Activated CD8-positive, alpha-beta memory T cell treated with anti-CD3 and anti-CD28 coated beads, Interleukin-2, amount 50 U/mL, for 48 hours (primary cell): ENCODE measurements at places on chromosomes 2 and 18.

DNA sequence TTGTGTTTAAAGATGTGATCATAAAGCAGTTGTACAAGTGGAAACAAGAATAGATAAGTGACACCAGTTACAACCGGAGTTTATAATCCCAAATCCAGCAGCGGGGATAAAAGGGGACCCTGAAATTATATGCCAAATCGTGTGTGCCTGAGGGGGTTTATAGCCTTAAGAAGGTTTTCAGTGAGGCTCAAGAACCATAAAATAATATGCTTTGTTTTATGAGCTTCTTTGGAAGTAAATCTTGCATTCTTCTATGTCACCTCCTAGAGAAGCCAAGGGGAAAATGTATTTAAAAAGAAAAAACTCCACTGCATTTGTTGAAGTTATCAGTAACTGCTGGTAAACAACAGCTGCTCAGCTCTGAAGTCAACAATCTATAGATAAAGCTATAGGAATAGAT lies 25.8 kb upstream of the MAP3K20 start:
- no peak for DNase-seq

GRCh38 chr18:72652990-72653593 lies 109.0 kb upstream of the CBLN2 start:
- DNase-seq, result no peak

GRCh38 chr2:16392647-16393499 lies 272.8 kb downstream of the CYRIA start:
- no peak for DNase-seq

DNA sequence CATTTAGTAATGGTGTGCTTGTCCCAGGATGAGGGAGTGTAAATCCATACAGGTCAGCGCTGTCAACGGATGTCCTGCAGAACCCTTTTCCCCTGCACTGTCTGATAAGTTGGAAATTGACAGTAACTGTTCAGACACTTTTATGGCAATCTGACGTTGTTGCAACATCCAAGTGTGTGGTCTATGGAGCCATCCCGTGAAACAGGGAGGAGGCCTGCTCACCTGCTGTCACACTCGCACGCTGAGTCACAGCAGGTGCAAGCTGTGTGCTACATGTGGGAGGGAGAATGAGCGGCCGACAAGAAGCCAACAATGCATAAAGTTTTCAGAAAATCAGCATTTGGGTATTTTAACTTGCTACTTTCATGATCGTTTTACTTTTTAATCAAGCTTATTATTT lies 43.7 kb upstream of the RMDN2 start:
- no peak for DNase-seq

- DNase-seq, result no peak
These were observed 16.7 kb upstream of the GLS start for GRCh38 chr2:190863946-190864345.

DNA sequence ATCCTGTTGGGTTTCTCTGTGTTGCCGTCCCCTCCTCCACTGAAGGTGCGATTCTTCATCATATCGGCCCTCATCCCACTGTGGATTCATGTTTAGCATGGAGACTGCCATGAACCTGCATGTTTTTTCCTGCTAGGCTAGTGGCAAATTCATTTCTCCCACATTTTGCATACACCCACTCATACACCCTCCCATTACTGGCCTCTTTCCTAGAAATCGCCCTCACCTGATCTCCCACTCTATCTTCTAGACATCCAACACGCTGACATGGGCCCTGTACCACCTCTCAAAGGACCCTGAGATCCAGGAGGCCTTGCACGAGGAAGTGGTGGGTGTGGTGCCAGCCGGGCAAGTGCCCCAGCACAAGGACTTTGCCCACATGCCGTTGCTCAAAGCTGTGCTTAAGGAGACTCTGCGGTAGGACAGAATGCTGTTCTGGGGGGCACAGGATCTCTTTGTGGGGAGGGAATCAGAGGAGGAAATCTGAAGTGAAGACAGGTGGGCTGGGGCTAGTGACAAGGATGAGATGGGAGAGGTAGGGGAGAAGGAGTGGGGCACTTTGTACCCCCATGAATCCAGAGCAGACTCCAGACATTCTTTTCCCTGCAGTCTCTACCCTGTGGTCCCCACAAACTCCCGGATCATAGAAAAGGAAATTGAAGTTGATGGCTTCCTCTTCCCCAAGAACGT lies 17.7 kb downstream of the PRKAG3 start:
- no peak for DNase-seq

- no peak for DNase-seq
These were observed 29.5 kb downstream of the COL5A2 start for GRCh38 chr2:189150033-189150432.

DNA sequence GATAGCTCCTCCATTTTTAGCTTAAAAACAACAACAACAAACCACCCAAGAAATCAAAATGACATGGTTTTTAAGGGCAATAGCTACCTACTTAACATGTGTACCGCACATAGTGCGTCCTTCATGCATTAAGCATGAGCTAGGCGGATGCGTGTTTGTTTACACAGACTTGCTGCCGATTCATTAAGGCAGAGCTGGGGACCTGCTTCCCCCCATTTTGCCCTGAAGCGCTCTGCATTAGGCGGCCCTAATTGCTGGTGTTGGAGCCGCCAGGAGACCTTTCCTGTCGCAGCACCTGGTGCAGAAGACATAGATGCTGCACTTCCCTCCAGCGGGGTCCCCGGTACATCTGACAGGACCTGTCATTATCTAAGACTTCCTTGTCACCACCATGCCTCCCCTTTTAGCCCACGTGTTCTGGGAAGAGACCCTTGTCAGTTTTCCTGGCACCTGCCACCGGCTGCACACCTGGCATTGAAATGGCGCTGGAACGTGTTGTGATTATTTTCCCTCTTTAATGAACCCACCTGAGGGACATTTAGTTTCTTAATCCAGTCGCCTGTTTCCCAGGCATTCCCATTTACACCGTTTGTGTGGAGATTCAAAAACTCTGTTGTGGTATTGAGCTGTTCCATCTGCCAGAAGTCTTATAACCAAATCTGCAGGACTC lies 261.1 kb upstream of the RAB12 start:
- DNase-seq, result no peak

DNA sequence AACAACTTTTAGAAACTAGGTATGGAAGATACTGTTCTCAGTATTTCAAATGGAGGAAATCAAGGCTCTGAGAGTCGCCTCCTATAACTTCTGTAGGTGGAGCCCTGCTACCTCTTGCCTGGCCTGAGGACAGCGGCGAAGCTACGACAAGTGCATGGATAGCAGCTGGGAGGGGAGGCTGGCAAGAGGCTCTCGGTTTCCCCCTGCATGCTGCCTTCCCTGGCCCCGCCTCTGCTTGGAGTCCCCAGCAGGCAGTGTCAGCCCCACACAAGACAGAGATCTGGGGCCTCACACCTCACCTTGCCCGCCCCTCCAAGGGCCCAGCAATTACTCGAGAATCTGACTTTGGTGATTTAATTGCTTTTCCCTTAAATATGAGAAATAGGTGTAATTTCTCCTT lies 107.6 kb upstream of the POU3F3 start:
- no peak for DNase-seq

GRCh38 chr2:199797431-199798403 lies 53.3 kb downstream of the FTCDNL1 start:
- no peak for DNase-seq

DNA sequence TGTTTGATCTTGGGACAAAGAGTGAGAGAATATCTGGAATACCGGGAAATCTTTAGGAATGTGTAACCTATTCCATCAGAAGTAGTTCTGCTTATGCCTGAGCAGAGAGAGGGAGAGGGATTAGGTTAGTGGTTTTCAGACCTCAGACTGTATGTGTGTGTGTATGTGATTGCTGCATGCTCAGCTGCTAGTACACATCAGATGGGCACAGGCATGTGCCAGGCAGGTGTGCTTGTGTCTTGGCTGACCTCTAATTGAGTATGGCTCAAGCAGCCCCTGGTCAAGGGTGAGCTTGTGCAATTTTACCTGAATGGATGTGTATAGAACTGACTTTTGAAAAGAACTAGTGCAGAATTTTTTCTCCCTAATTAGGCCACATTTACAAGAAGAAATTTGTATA lies 91.2 kb downstream of the INSIG2 start:
- DNase-seq, result no peak

GRCh38 chr2:20130821-20131645 lies 79.6 kb upstream of the LAPTM4A start:
- DNase-seq, result no peak

DNA sequence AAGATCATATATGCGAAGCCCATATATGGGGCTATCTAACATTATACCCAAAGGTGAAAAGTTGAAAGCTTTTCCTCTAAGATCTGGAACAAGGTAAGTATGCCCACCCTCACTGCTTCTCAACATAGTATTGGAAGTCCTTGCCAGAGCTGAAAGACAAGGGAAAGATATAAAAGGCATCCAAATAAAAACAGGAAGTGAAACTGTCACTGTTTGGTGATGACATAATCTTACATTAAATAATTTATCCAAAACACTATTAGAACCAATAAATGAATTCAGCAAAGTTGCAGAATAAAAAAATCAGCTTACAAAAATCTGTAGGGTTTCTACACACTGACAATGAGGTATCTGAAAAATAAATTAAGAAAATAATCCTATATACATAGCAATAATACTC lies 205.8 kb downstream of the INSIG2 start:
- DNase-seq, result no peak

- DNase-seq, result no peak
These were observed 172.1 kb downstream of the VAPA start for GRCh38 chr18:10085876-10086275.

DNA sequence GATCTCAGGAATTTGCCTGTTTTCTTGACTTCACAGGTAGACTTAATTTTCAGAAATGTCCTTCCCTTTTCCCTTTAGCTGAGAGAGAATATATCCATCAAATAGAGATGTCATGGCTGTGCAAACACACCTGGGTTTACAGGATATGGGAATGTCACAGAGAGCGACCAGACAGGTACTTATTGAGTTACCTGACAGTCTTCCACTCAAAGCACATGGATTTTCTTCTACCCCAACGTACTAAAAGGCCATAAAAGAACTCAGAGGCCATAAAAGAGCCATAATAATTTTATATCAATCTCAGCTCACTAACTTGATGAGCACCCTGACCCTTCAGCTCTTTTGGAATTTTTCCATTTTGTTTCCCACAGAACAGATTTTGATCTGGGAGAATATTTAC lies 5.3 kb upstream of the DTNA start:
- no peak for DNase-seq

- DNase-seq, result no peak
These were observed 828.3 kb upstream of the PIK3C3 start for GRCh38 chr18:41126541-41127235.

- DNase-seq, result no peak
These were observed 459.3 kb downstream of the GALR1 start for GRCh38 chr18:77708826-77709506.

GRCh38 chr2:26706093-26706492 lies 13.6 kb downstream of the KCNK3 start:
- DNase-seq, result no peak

- DNase-seq, result peak; percentile 29
These were observed 61.6 kb downstream of the POLR1A start for GRCh38 chr2:86044045-86044444.

DNA sequence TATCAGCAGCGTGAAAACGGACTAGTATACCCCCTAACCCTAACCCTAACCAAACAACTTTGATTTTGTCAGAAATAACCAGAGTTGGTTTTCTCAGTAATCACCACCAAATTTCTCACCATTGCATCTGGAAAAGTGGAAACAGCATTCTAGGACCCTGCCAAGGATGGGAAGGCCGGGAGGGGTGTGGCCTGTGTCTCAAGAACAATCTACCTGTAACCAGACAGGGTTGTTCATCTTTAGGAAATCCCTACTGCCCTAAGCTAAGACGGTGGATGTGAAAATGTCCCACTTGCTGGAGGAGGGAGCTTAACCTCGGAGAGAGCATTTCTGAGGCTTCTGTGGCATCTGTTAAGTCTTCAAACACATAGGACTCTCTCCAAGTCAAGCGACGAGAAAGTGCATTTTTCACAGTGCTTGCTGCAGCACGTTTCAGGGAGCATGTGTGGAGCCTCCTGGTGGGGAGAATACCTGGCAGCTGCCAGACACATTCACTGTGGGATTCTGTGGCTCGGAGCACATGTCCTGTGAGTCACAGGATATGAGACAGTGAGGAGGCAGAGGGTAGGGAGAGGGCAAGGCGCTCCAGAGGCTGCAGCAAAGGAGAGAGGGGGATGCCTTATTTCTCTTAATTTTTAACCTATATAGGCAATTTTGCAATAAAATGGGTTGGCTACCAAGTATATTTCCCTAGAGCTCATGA lies 207.5 kb downstream of the SPP2 start:
- no peak for DNase-seq

DNA sequence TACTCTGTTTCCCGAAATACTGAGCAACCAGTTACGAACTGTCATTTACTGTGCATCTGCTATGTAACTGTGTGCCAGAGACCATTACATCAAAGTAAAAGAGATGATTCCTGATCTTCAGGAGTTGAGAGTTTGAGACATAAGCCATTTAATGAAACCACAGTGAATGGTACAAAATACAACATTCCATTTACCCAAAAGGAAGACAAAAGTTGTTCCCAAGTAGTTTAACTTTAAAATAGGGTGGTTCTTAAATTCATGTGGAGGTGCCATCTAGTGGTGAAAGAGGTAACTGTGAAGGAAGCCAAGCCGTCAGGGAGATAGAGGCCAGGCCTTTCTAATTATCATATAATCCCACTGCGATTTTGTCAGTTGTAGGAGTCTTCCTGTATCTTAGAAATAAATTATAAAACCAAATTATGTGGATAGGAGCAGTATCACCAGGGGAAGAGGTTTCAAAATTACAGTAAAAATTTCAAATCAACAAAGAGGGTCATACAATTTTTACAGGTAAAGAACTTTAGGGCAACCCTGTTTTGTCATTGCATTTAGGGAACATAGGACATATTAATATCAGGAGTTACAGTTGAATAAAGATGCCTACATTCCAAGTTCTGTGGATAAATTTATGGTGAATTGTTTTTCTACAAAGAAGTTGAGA lies 67.7 kb downstream of the EPAS1 start:
- DNase-seq, result no peak

- no peak for DNase-seq
These were observed 4.9 kb upstream of the TMEM200C start for GRCh38 chr18:5900262-5900661.

- DNase-seq, result no peak
These were observed 35.7 kb upstream of the SLC8A1 start for GRCh38 chr2:40487602-40488001.

- DNase-seq, result no peak
These were observed 148.5 kb downstream of the GALNT14 start for GRCh38 chr2:30989746-30990145.

DNA sequence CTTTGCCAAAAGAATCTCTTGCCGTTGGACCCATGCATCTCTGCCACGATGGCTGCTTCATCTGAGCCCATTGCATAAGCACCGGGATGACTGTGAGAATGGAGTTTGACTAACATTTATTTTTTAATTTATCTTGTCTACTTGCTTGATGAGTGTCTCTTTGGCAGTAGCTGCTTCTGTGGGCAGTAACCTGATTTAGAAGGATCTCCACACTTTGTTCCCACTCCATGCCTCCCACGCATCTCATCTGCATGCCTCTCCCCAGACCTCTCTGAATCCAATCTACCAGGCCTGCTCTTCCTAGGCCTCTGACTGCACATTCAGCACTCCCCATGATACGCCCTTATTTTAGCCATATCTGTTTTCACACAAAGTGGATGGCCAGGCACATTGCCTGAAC lies 23.7 kb upstream of the TMX3 start:
- DNase-seq, result no peak
